ENCODE measurements at places on chromosomes 2 and 18.

GRCh38 chr2:101003278-101003775 lies 1.2 kb downstream of the RPL31 start:
- DNase-seq, result no peak

GRCh38 chr18:34837769-34838272 lies 127.7 kb downstream of the DTNA start:
- peak; percentile 5 for DNase-seq

- no peak for DNase-seq
These were observed 104.5 kb upstream of the CDH2 start for GRCh38 chr18:28281400-28281799.

GRCh38 chr2:63012541-63012940 lies 38.1 kb upstream of the OTX1 start:
- DNase-seq, result no peak

DNA sequence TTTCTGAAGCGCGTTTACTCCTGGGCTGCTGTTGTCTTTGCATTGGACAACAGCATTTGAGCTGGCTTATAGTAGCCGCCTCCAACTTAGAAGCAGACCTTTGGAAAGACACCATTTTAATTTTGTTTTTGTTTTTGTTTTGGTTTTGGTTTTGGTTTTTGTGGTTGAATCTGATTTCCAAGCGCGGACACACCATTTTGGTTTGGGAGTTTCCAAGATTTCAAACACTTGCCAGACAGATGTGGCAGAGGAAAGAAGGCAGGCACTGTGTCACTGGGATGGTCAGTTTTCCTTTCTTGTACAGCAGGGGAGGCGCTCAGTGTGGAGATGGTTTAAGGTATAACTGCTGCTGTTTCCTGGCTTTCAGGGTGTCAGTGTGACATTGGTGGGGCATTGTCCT lies 126.8 kb downstream of the LAMA3 start:
- no peak for DNase-seq

GRCh38 chr2:154720651-154721050 lies 22.2 kb downstream of the KCNJ3 start:
- DNase-seq, result peak; percentile 8

GRCh38 chr2:226892729-226893128 lies 56.9 kb downstream of the RHBDD1 start:
- peak; percentile 39 for DNase-seq

DNA sequence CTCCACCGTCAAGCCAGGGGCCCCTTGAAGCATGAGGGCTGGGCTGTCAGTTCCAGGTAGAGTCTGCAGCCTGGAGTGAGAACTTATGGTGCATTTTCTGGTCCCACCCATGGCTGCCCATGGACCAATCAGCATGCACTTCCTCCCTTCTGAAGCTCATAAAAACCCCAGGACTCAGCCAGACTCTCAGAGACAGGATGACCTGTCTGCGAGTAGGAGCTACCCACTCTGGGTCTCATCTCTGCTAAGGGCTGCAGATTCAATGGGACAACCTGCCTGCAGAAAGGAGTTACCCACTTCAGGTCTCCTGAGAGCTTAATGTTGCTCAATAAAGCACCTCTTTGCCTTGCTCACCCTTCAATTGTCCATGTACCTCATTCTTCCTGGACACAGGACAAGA lies 9.4 kb upstream of the DUSP19 start:
- no peak for DNase-seq

DNA sequence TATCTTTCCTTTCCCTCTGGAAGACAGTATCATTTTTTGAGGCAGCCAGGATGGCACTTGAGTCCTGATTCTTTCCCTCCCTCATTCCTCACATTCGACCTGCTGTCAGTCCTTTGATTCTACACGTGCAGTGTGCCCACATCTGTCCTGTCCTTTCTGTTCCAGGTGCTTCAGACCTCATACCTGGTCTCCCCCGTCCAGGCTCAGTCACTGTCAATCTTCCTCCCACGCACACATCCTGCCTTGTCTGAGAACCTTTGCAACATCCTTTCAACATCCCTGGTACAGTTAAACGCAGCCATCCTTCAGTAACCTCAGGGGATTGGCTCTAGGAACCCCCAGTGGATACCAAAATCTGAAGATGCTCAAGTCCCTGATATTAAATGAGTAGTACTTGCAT lies 10.1 kb downstream of the BCL2 start:
- DNase-seq, result no peak

DNA sequence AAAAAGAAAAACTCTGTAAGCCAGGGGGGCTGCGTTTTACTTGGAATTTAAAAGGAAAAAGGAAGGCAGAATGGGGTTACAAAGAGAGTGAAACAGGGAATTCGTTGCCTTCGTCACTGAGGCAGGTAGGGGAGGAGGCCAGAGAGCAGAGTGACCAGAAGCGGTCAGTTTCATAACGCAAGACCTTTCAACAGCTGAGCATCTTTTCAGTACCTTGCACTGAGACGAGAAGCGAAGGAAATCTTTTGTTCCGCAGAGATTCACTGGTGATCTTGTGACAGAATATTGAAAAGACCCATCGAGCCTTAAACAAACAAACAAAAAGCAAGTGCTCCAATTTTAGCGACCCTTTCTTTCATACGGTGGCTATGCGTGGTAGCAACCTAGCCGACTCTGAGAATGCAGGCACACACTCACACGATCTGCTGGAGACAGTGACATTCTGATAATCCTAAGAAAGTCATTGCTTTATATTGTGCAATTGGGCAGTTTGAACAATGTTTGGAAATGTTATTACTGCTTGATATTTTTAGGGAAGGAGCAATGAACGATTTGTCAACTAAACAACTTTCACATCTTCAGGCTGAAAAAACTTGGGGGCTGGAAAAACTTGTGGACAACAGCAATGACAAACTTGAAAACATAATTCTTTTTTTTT lies 93.8 kb upstream of the ODC1 start:
- no peak for DNase-seq

GRCh38 chr2:111705239-111705638 lies 178.8 kb downstream of the ANAPC1 start:
- no peak for DNase-seq

- no peak for DNase-seq
These were observed 50.6 kb downstream of the RAPH1 start for GRCh38 chr2:203484266-203485112.

DNA sequence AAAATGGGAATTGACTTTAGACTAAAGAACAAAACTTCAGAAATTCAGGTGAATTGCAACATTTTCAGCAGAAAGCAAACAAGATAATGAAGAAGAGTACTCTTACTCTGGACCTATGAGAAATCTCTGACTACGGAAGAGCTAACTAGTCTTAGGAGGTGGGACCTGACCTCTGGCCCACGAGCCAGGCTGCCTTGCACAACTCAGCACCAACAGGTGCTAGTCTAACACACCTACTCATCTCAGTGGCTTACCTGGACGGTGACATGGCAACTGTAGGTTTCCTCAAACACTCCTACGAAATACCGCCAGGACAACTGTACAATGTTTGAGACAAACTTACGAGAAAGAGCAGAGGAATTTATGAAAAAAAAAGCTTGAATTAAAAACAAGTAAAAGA lies 3.1 kb upstream of the DSC3 start:
- no peak for DNase-seq

GRCh38 chr18:13147130-13147529 lies 71.4 kb upstream of the LDLRAD4 start:
- no peak for DNase-seq

GRCh38 chr2:131641414-131642206 lies 113.9 kb downstream of the CCDC74A start:
- peak; percentile 19 for DNase-seq

GRCh38 chr2:152037743-152038435 lies 61.0 kb downstream of the CACNB4 start:
- peak; percentile 8 for DNase-seq

DNA sequence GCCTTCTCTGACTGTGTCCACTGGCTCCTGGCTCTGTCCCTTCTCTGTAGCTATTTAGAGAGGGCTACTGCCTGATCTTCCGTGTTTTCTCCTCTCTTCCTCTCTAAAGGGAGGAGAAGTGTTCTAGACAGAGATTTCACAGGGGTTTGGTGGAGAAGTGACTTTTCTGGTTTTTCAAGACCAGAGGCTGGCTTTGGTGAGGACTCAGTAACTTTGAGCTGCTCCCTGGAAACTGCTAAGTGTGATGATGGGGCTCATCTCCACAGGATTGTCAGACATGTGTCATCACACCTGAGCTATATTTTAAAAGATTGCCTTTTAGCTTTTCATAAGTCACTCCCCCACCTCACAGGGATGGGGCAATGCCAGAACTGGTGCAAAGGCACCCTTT lies 6.2 kb downstream of the MAL start:
- DNase-seq, result no peak

- no peak for DNase-seq
These were observed 113.0 kb downstream of the DNER start for GRCh38 chr2:229601396-229601795.

GRCh38 chr2:68771211-68771751 lies 36.7 kb downstream of the ARHGAP25 start:
- no peak for DNase-seq

GRCh38 chr2:26983746-26984145 lies 13.3 kb downstream of the MAPRE3 start:
- DNase-seq, result no peak

DNA sequence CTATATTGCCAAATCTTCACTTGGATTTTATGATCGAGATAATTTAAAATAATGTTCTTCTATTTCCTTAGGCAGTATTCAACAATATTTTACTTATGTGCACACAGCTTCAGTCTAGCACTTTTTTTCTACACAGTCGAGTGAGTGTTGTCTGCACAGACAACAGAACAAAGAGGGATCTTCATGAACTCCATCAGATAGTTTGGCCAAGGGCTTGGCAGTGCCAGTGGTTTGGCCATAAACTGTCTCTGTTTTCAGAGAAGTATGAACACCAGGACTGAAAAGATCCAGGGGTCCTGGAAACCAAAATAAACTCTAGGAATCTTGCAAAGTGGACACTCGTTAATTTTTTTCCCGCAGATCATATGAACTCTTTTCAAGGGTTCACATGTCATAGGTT lies 547.3 kb downstream of the PLCL1 start:
- DNase-seq, result no peak

GRCh38 chr2:178247250-178247649 lies 52.9 kb downstream of the OSBPL6 start:
- DNase-seq, result no peak

DNA sequence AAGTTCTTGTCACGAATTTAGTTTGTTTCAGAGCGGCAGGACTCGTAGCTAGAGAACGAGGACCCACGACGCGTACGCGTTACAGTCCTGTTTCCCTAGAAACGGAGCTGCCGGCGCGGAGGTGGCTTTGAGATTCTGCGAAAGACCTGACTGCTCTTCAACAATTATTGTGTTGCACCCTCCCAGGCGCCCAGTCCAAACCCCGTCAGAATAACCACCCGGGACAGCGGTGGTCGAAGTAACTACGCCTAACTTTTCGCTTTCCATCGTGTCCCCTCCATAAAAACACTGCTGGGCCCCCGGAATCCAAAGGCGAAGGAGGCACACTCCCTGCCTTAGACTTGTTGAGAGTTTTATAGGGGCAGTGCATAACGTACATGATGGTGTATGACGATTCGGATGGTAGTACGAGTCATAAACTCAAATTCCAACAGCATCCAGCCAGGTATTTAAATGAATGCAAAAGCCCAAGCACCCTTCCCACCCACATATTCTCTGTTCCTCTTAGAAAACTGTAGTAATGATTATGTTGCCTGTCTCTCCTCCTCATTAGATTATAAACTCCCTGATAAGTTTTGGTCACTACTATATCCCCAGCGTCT lies 651 bp upstream of the STAM2 start:
- DNase-seq, result no peak

- no peak for DNase-seq
These were observed 186.1 kb downstream of the HDAC4 start for GRCh38 chr2:239214725-239215124.

DNA sequence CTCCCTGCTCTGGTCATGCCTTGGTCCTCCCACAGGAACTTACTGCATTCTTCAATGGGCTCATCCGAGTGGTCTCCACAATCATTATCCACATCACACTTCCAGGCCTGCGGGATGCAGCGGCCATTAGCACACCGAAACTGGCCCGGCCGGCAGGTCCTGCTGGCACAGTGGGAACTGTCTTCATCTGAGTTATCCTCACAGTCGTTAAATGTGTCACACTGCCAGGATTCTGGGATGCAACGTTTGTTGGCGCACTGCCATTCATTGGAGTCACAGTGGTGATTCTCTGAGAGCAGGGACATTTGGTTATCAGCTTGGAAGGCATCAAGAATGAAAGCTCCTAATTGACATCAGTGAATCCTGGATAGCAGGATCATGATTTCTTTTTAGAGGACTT lies 104.5 kb downstream of the DHRS9 start:
- DNase-seq, result no peak

GRCh38 chr2:171146633-171147032 lies 14.1 kb downstream of the TLK1 start:
- DNase-seq, result no peak

DNA sequence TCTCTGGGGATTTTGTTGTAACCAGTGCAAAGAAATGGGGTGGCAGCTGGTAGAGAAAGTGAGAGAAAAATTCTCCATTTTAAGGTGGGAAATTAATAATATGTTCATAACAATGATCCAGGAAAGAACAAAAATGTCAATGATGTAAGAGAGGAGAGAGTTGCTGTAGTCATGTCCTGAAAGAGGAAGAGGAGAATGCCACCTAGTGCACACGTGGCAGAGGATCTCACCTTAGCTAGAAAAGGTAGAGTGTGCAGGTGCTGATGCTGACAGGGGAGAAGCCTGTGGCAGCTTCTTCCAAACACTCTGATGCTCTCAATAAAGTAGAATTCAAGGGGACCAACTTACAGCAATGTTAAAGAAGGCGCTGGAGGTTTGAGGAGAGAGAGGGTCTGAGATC lies 282.9 kb upstream of the PKDCC start:
- no peak for DNase-seq

- no peak for DNase-seq
These were observed 23.8 kb downstream of the MSH2 start for GRCh38 chr2:47426786-47427185.

GRCh38 chr2:130918393-130918792 lies 81.7 kb downstream of the ARHGEF4 start:
- no peak for DNase-seq

DNA sequence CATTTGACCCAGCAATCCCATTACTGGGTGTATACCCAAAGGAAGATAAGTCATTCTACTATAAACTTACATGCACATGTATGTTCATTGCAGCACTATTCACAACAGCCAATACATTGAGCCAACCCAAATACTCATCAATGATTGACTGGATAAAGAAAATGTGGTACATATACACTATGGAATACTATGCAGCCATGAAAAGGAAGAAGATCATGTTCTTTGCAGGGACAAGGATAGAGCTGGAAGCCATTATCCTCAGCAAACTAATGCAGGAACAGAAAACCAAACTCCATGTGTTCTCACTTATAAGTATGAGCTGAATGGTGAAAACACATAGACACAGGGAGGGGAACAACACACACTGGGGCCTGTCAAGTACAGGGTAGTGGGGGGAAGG lies 226.7 kb upstream of the HNMT start:
- DNase-seq, result no peak

DNA sequence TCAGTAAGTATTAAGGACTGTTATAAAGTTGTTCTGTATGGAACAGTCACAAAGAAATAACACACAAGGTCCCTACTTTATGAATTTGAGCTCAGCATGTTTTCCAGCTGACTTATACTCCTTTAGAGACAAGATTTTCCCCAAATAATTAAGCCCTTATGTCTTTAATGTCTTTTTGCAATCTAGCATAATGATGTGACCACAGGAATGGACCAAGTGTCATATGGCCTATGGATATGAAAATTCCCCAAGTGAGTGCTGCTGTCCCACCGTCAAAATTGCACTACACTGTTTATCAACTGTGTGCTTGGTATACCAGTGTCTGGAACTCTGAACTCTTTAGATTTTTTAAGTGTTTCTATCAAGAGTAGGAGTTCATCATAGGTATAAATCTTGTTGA lies 369.6 kb downstream of the PID1 start:
- DNase-seq, result no peak

Measured in skeletal muscle cell (primary cell).